ENCODE measurements at places on chromosomes 7 and 10.
A peak's percentile ranks its signal among the peaks of the same experiment; 100 is the strongest.

GRCh38 chr7:25068502-25069213 lies 56.4 kb downstream of the CYCS start:
- DNase-seq, result no peak

DNA sequence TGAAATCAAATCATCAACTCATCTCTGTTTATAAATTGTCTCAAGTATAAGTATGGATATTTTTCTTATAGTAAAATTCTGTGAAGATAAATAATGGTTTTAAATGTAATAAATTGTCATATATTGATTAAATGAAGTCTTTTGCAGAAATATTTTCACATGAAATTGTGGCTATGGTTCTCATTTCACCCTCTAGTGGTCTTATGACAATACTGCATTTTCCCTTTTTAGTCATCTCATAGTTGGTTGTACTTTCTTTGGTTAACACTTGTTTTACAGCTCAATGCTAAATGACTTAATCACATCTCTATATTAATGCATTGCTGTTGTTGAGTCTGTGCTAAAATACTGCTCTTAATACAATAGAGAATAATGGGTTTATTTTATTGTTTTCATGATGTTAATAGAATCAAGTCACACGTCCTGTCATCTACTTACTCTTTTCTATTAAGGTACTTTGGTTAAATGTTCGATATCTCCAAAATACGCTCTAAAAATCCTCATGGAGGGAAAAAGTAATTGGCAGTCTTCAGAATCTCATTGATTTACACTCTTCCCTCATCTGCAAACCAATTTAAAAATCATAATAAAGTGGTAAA lies 38.0 kb upstream of the CACNA2D1 start:
- DNase-seq, result peak; percentile 2

GRCh38 chr10:77533887-77534278 lies 103.7 kb downstream of the KCNMA1 start:
- DNase-seq, result no peak

GRCh38 chr10:7233259-7233991 lies 177.4 kb downstream of the SFMBT2 start:
- DNase-seq, result no peak

GRCh38 chr10:85651497-85651882 lies 715.1 kb downstream of the GRID1 start:
- DNase-seq, result no peak

DNA sequence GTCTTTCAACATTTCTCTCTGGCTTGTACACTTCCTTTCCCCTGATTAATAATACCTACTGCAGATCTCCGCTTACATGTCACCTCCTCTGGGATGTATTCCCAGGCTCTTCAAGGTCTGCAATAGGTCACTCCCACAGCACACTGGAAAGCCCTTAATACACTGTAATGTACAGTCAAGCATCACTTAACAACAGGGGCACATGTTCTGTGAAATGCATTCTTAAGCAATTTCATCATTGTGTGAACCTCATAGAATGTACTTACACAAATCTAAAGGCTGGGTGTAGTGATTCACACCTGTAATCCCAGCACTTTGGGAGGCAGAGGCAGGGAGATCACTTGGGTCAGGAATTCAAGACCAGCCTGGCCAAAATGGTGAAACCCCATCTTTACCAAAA lies 1.9 kb downstream of the COX15 start:
- DNase-seq, result peak; percentile 51

- no peak for DNase-seq
Observed at GRCh38 chr7:123681561-123681960, 25.9 kb downstream of the LMOD2 start.
